PC-9 (cell line): ENCODE measurements at places on chromosomes 7 and 10.

DNA sequence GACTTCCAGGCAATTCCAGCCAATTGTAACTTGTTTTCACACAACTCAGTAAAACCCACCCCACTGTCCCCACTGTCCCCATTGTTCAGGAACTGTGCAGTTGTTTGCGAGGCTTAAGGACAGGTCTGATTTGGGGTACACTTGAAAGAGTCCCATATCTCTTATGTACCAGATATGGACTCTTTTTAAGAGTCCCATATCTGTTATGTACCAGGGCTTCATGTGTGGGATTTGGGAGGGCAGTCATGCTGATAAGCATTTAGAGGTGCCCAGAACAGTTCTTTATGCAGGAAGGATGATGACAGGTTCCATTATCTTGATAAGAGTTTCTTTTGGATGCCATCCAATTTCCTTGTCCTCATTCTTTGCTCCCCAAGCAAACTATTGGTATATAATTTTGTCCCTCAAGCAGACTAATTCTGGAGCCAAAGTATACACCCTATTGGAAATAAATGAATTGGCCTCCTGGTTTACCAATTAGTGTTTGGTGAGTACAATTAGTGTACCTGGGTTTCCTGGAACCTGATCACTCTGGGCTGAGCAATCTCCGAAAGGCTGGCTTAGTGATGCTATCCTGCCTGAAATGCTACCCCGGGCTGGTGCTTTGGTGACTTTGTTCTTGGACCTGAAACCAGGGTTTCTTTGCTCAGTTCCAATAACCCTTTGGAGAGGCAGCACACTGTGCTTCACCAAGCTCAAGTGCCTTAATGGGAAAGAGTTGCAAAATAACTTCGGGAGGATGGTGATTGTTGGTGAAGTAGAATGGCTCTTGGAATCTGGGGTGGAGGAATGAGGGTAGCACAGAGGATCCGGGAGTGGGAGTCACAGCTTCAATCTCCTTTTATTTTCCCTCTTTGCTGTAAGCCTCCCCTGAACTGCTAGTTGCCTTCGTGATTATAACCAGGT, 6.2 kb upstream of the DMBT1 start:
- H3K27ac ChIP-seq: no peak overlapping the region
- no peak for DNase-seq
- no peaks in the 10 kb centered on the region for H3K27me3 ChIP-seq
- no peak overlapping the region for H3K4me3 ChIP-seq
- H3K36me3 ChIP-seq: no peaks in the 10 kb centered on the region

DNA sequence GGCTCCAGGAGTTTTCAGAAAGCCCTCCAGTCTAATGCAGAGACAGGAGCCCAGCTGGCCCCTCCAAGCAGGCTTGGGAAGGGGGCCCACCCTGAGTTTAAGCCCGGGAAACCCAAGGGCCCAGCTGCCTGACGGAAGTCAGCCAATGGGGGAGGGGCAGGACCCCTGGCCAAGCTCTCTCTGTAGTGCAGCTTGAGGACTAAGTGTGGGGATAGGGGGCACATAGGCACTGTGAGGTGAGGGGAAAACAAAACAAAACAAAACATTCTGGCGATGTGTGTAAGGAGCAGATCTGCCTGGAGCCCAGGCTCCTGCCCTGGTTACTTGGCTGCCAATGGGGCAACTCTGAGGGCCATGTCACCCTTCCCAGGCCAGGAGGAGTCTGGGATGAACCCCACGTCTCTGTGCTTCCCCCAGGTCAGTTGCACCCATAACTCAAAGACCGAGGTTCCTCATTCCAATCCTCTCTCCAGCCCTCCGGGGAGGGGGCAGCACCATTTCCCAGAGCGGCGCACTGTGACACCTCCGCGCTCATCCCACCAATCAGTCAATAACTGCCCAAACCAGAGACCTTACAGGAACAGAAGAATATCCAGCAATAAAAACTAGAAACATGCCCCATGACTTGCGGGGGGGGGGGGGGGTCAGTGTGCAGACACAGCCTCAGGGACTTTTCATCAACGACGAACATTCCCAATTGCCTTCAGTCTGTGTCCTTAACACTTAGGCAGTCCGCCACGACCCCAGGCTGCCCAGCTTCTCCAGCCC, 1.7 kb downstream of the CXCL12 start:
- H3K4me3 ChIP-seq: no peak overlapping the region
- H3K36me3 ChIP-seq: no peaks in the 10 kb centered on the region
- H3K27ac ChIP-seq: no peak overlapping the region
- H3K4me1 ChIP-seq: no peaks in the 10 kb centered on the region
- H3K27me3 ChIP-seq: peaks cover 34% of the 10 kb centered on the region

DNA sequence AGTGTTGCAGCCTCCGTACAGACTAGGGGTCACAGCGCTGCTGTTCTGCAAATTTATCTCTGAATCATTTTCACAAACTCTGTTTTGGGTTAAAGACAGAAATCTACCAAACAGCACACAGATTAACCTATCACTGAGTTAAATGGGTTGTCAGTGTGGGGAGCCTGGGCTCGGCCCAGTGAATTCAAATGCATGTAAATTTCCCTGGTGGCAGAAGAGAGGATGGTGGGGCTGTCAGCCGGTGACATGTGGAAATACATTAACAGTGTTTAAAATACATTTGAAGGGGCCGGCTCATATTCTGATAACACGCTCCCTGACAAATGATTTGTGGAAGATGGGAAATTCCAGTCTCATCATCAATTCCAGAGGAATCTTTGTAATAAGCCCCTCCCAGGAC, 309.6 kb upstream of the MKI67 start:
- H3K4me3 ChIP-seq: no peak overlapping the region
- no peaks in the 10 kb centered on the region for H3K4me1 ChIP-seq
- no peak for DNase-seq

DNA sequence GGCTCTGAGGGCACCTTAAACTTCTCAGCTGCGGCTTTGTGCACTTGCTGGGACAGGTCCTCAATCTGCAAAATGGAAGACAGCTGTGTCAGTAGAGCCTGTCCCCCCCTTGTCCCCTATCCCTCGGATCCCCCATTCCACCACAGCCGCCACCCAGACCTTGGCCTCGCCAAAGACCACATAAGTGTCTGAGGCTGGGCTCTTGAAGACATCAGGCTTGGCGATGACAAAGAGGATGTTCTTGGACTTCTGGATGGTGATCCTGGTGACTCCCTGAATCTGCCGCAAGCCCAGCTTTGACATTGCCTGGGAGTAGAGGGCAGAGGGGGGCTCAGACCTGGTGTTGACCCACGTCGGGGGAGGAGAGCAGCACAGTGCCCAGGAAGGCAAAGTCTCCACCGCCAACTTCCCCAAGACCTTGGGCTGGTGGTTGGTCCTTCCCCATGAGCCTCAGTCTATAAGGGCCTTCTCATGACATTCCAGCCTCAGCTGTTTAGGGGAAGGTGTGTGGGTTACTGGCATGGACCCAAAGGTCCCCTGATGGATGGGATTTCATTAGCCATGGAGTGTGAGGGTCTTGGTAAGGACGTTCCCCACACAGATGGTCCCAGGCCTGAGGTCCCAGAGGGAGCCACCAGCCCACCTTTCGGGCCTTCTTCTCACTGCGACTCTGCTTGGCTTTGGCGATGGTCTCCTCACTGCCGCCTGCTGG, 7.7 kb downstream of the NACAD start:
- no peaks in the 10 kb centered on the region for H3K27me3 ChIP-seq
- no peaks in the 10 kb centered on the region for H3K36me3 ChIP-seq
- no peak overlapping the region for H3K4me3 ChIP-seq

DNA sequence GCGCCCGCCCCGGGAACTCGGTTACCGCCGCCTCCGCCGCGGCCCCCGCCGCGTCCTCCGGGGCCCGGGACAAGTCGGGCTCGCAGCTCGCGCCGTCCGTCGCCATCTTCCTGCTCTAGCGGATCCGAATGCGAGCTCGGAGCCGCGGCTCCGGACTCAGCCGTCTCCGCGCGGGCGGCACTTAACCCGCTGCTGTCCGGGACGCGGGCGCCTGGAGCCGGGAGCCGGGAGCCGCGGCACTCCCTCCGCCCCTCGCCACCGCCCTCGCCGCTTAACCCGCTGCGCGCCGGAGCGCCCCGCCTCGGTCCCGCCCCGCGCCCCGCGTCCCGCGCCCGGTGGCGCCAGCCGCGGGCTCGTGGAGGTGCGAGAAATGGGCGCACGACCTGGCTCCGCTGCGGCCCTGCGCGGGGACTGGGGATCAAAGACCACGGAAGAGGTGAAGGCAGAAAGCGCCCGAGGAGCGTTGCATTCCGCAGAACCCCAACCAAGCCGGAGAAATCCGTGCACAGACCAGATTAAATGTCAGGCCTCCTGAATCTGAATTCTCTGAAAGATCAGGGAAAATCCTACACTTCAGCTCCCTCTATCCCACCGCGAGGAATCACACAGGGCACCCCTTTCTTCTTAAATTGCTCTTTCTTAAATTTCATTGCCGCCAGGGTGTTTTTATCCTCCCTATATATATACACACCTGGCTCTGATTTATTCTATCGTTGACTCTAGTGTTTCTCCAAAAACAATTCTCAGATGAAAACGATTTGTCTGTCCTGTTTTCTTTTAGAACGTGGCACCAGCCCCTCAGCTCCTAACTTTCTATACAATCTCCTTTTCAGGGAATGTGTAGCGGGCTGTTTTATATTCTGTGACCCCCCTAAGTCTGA, at the start of gene CTTNBP2:
CTTNBP2 (minus strand) TSS at position 132 of the 881 bp plus-strand sequence; CDS start at position 106, 26 bp downstream.
- no peaks in the 10 kb centered on the region for H3K27me3 ChIP-seq
- DNase-seq: no peak
- H3K4me3 ChIP-seq: no peak within 1 kb of the TSS
- H3K36me3 ChIP-seq: no peaks in the 10 kb centered on the region
